Hepatocyte (in vitro differentiated cells): ENCODE measurements at places on chromosomes 4 and X. TPM values are rescaled to one million over a fixed set of nuclear protein-coding genes. Genes with fewer than 3 reads are reported as not detected.

DNA sequence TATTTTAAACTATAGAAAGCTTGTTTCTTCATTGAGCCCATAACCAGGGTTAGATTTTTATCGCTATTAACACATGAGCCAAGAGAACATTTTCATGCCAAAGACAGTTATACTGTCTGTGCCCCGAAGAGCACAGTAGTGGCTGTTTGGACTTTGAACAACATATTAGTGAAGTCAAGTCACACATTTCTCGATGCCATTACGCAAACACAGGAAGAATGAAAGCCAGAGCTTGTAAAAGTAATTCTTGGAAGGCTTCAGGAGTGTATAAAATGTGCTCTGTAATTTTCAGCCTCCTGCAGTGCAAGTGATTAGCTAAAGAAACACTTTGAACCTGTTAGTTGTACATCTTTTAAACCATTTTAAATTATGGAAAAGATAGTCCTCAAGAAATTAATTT lies 590.7 kb upstream of the PITX2 start:
- DNase-seq, result peak; percentile 16

DNA sequence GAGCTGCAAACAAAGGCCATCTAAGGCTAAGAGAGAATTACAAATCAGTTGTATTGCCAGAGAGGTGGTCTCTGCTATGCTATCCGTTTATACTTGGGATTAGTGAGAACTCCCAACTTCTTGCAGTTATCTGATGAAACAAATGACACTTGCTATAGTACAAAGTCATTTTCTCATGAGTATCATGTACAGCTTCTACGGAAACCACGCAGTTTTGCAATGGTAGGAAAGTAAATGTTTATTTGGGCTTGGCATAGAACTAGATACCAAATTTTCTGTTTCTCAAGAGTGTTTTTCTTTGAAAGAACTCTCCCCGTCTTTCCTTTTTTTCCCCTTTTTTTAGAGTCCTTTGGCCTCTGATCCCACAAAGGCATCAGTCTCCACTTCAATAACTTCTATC lies 128.2 kb upstream of the ENPEP start:
- no peak for DNase-seq

GRCh38 chr4:53863736-53864365 lies 200.6 kb downstream of the CHIC2 start:
- DNase-seq, result no peak

- DNase-seq, result no peak
Measured at GRCh38 chrX:84796321-84796720, 207.4 kb upstream of the APOOL start.

DNA sequence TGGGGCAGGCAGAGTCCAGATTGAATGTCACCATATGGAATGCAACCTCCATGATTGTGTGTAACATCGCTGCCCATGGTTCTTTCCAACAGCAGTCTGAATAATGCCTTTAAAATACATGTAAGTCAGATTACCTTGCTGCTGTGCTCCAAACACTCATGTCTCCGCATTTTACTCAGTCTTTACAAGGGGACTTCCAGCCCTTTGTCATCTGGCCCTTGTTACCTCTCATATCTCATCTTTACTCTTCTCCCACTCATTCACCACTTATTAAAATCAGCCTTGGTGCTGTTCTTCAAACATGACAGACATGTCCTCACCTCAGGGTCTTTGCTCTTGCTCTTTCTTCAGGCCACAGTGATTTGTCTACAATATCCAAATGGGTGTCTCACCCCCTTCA lies 200.4 kb upstream of the GYPA start:
- DNase-seq, result no peak

DNA sequence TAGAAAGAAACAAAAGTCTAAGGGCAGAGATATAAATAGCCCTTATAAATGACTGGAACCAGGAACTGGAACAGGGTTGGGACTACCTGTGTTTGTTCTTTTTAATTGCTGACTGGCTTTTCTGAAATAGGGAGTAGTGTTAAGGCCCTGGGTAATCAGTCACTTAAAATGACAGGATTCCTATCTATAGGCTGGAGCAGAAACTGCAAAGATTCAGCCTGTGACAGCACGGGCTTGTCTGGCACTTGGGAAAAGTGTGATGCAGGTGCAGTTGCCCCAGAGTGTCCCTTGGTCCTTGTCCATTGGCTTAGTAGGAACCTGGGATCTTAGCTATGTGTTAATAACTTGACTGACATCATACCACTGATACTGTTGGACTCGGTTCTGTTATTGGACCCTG lies 14.7 kb upstream of the PLAC8 start:
- peak; percentile 32 for DNase-seq

The PCDH11X gene
- total RNA-seq, result 4.5 and 5.5 TPM in 2 replicates

- DNase-seq, result no peak
Measured at GRCh38 chr4:181835348-181835747, 407.9 kb upstream of the TENM3 start.

DNA sequence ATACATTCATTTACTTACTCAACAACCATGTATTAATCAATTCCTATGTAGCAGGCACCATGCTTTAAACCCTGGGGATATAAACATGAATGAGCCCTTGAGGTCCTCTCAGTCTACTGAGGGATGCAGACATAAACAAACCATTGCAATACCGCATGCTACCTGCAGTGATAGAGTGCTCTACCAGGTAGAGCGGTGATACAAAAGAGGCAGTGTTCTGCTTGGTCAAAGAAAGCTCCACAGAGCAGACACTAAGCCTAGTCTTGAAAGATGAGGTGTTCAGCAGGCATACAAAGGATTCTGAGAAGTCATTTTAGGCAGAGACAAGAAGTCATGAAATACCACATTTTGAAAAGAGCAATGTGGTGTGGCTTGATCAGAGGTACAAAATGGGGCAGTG lies 26.9 kb upstream of the AMOT start:
- DNase-seq, result peak; percentile 48

GRCh38 chrX:8783097-8783713 lies 18.0 kb downstream of the FAM9A start:
- DNase-seq, result no peak

The S100G gene
- 35.3 and 51.1 TPM in 2 replicates for total RNA-seq

DNA sequence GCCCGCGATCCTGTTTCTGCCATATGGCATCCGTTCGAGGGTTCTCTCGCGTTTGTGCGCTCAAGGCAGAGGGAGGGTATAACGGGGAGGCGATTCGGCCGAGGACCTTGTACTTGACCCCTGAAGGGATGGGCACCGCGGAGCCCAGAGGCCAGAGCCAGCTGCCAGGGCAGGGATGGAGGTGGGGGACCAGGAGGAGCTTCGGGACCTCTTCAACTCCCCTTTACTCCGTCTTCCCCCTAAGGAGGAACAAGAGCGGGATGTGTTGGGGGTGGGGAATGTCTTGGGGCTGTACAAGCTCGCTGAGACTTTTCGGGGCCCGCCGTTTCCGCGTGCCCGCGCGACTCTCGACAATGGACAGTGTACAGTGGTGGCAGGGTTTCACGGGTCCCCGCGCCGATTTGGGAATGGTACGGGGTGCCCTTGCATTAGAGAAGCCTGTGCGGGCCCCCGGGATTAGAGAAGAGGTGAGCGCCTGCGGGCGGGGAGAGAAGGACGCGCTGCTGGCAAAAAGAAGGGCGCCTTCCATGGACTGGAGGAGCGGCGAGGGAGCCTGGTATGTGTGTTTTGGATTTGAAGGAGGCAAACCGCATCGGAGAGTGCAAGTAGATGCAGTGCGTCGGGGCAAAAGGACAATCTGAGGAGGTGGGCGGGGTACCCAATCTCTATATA lies 760 bp downstream of the UGT8 start:
- DNase-seq, result peak; percentile 49

The CFAP47 gene
- 0.13 and 1.8 TPM in 2 replicates for total RNA-seq

GRCh38 chr4:186840771-186841301 lies 117.2 kb upstream of the FAT1 start:
- DNase-seq, result no peak

The ITGB1BP2 gene
- total RNA-seq, result 1.1 and 1.6 TPM in 2 replicates

The USP17L21 gene
- total RNA-seq, result not detected in 2 replicates

The NKX3-2 gene
- 0.32 and 0.93 TPM in 2 replicates for total RNA-seq

GRCh38 chr4:77994194-77994721 lies 62.9 kb upstream of the FRAS1 start:
- DNase-seq, result peak; percentile 81

The COX7B2 gene
- not detected in 2 replicates for total RNA-seq

DNA sequence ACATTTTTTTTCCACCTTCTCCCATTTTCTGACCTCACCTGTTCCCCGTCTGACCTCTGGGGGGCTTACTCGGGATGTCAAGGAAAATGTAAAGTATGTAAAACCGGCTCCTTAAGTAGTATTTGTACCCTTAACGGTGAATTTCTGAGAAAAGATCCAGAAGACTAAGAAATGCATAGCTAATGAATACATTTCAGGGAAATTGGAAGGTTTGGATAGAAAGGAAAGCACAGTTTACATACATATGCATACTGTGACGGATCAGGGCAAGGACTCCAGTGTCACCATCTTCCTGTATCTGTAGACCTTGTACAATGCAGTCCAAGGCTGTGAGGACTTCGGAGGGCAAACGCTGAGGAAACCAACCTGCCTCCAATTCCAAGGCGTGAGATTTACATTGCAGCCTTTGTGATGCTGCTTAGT lies 2185.9 kb upstream of the TENM3 start:
- DNase-seq, result no peak

GRCh38 chrX:117840645-117841044 lies 276.0 kb downstream of the KLHL13 start:
- DNase-seq, result no peak

The ASB5 gene
- 0.10 TPM in 1 of 2 replicates, not detected in the other for total RNA-seq

DNA sequence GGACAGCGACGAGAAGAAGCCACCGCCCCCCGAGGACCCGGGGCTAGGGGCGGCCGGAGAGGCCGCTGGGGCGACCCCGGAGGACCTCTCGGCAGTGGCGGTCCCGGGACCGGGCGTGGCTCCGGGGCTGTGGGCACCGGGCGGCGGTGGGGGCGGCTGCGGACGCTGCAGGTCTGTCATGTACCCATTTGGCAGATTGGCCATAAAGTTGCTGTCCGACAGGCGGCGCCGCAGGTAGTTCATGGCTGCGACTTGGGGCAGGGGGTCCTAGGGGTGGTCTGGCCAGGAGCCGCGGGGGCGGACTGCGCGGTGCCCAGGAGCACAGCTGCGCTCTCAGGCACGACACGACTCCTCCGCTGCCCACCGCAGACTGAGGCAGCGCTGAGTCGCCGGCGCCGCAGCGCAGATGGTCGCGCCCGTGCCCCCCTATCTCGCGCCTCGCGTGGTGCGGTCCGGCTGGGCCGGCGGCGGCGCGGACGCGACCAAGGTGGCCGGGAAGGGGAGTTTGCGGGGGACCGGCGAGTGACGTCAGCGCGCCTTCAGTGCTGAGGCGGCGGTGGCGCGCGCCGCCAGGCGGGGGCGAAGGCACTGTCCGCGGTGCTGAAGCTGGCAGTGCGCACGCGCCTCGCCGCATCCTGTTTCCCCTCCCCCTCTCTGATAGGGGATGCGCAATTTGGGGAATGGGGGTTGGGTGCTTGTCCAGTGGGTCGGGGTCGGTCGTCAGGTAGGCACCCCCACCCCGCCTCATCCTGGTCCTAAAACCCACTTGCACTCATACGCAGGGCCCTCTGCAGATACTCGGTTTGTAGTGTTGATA lies at the start of gene SYN1:
Gene SYN1, minus strand, starts transcription at position 372 of the 817 bp plus-strand sequence. Its CDS starts 129 bp downstream, at position 243.
- DNase-seq, result peak; percentile 92

The PNCK gene
- total RNA-seq, result 2.2 and 2.8 TPM in 2 replicates

The MTMR1 gene
- 16.4 and 18.0 TPM in 2 replicates for total RNA-seq

DNA sequence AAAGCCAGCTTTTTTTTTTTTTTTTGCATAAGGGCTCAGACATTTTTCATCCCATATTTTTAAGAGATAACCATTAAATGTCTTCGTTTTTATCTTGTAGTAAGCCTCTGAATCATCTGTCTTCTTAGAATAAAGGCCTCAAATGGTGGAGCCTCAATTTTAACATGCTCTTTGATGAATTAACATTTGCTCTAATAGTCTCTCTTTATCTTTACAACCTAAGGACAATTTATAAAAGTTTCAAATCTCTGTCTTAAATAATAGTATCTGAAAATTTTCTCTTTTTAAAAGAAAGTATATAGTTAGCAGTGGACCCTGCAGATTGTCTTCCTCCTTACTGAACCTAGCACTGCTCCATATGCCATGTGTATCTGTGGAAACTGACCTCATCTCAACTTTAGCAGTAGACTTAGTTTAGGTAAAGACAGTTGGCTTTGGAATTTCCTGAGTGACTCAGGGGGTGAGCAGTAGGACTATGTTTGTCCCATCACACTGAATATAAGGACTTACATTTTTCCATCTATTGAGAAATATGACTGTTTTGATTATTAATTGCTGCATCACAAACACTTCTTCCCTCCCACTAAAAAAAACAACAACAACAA lies 1658.0 kb downstream of the STIM2 start:
- DNase-seq, result no peak

GRCh38 chrX:115173181-115173580 lies 16.0 kb upstream of the RBMXL3 start:
- no peak for DNase-seq

DNA sequence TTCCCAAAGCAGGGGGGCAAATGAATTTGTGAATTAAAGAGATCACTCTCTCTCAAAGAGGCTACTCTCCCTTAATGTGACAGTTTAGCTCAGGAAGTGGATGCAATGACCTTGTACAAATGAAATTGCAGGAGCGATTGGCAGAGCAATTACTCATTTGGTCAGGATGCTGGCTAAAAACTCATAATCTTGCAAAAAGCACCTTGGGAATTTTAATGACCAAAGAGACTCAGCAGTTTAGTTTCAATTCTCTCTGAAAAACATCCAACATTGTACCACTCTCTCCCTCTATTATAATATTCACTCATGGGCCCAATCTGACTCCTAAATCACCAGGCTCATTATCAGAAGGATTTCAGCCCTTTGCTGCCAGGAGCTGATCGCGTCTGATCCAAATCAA lies 26.1 kb downstream of the PDGFC start:
- no peak for DNase-seq

- DNase-seq, result peak; percentile 42
Measured at GRCh38 chrX:12065251-12065650, 73.0 kb upstream of the FRMPD4 start.

The STAP1 gene
- not detected in 2 replicates for total RNA-seq

The GPM6B gene
- total RNA-seq, result 4.9 and 9.0 TPM in 2 replicates

GRCh38 chr4:101846550-101846949 lies 56.0 kb downstream of the BANK1 start:
- DNase-seq, result no peak

GRCh38 chr4:29310252-29310651 lies 1409.9 kb upstream of the PCDH7 start:
- DNase-seq, result no peak

The SORCS2 gene
- 1.6 and 2.4 TPM in 2 replicates for total RNA-seq

- no peak for DNase-seq
Measured at GRCh38 chr4:148030193-148030873, 298.4 kb downstream of the ARHGAP10 start.

DNA sequence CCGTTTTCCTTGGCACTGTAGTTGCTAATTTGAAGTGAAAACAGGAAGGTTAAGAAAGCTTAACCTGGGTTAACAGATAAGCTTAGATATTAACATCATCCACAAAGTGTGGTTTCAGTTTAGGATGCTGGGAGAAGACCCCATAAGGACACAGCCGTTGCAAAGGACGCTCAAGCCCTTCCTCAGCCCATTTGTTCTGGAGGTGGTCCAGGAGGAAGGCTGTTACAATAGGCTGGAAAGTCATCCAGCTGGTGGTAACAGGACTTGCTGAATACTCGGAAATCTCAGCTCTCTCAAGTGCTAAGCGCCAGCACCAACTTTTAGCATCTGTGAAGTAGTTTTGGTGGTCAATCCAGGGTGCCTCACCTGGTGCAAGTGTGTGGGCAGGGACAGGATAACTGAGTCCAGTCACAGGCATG lies 14.2 kb downstream of the CHST7 start:
- DNase-seq, result no peak
